ENCODE measurements at places on chromosomes 5 and 9.

DNA sequence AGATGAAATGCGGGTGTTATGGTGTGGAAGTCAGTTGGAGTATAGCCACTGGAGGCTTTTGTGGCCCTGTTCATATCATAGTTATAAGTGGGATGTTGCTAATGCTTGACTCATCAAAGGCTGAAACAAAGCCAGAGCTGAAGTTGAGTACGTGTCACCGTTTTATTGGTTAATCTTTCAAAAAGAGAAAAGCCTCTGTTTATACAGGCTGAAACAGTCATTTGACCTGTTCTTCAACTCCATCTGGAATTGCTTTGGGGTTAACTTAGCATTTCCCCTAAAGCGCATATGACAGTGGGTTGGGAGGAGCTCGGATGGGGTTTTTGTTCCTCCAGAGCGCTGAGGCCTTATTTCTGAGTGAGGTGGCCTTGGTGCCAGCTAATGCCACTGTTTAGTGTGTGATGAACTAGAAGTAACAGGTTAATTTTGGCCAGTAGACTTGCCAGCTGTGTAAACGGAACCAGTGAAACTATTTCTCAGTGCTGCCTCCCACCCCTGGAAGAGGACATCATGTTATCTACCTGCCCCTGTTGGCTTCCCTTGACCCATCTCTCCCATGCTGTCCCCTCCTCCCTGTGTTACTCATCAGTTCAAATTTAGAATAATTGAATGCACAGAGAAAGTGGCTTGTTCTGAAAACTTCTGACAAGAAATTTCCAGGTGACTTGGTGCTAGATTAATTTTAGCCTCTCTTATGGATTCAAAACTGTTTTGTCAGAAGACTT lies 34.2 kb downstream of the MTAP start:
- DNase-seq, result no peak

- no peak for DNase-seq
Observed at GRCh38 chr5:135980620-135981019, 25.8 kb upstream of the LECT2 start.

DNA sequence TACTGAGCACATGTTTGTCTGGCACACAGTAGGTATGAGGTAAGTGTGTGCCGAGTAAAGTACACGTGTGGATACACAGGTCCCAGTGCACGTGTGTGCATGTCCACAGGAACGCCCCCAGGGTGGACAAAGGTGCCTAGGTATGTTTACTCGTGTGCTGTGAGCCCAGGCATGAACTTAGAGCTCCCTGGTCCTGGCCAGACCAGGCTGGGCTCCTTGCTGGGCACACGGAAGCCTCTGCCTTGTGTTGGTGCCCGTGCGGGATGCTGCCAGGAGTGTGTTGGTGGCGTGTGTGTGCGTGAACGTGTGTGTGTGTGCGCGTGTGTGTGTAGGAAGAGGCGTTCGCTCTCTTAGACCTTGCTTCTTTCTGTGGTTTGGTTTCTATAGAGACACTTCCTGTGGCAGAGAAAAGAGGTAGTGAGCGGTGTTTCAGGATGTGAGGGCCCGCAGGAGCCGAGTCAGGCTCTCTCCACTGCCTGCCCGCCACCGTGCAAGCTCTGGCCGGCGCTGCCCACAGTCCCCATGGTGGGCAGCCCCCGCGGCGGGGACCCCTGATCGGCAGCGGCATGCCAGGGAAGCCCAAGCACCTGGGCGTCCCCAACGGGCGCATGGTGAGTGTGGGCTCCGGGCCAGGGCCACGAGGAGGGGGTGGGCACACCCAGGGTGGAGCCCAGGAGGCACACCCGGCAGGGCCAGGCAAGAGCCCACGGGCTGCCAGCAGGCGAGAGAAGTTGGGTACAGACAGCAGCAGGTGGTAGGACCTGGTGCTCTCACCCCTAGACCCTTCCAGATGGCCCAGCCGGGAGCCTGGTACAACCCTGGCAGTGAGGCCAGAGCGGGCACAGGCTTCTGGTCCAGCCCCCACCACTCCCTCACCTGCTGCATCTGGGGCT lies at the start of gene RGS14:
RGS14 (plus strand) TSS at position 466 of the 893 bp plus-strand sequence; CDS start at position 567, 101 bp downstream.
- peak; percentile 92 for DNase-seq

GRCh38 chr5:179378116-179378440 lies 32.8 kb upstream of the ADAMTS2 start:
- DNase-seq, result no peak

DNA sequence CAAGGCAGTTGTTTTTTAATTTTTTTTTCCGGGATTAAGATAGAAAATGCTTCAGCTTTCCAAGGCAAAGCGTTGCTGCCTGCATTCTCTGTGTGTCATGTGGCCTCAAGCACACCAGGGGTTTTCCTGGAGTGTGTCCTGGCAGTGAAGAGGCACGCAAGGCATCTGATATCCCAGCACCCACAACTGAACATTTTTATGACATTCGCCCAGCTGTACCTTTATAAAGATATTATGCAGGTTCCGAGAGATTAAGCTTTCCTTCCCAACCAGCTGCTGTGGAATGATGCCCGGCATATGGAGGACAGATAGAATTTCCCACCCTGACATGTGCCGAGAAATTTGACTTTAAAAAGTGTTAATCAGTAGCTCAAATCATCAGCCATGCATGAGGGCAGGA lies 205.6 kb downstream of the GADD45G start:
- no peak for DNase-seq

- no peak for DNase-seq
Observed at GRCh38 chr5:39977066-39977655, 552.4 kb upstream of the DAB2 start.

DNA sequence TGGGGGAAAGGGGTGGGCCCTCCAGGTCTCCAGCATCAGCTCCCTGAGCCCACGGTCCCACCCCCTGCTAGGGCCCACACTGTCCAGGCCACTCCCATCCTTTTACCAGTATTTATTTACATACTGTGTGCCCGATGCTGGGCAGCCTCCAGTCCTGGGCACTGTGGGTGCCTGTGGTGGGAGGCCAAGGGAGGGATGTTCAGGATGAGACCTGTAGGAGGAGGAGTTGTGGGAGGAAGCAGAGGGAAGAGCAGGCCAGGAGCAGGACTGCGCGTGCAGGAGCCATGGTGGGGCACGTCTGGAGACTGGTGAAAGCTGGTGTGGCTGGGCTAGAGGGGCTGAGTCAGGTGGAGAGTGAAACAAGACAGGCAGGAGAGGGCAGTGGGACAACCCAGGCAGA lies 267.4 kb downstream of the HSPA4 start:
- DNase-seq, result no peak
